Immature natural killer cell (primary cell): ENCODE measurements at places on chromosomes 5 and 9.

DNA sequence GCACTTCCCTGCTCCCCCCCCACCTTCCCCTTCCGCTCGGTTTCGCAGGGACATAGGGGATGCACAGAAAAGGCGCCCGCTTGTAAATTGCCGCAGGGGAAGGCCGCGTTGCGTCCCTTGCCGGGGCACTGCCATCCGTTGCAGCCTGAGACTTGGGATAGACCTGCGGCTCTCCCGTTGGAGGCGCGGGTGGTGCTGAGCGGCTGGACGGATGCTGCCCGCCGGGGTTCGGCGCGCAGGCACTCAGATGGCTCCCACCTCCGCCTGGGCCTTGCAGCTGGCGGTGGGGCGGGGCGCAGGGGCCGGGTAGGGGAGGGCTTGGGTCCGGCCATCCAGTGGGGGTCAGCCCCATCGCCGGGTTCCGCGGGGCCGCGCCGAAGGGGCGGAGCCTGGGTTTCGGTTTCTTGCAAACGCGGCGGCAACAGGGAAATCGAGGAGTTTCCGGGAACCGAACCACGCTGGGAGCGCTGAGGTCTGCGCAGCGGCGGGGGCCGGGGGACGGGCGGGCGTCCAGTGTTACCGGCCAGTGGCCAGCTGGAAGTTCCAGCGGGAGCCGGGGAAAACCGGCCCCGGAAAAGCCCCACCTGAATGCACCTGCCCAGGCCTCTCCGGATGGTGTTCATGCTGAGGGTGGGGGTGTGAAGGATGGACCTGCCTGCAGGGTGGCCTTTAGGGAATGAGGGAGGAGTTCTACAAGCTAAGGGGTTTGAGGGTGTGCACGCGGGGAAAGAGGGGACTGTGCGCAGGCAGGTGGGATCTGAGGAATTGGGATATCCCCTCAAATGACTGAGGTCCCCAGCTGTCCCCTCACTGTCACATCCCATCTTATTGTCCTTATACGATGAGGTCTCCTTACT is 6.3 kb upstream of the IRF1 start:
- peak; percentile 70 for DNase-seq
- H3K4me1 ChIP-seq = peaks cover 83% of the 10 kb centered on the region
- peak overlapping the region; percentile 96 for H3K4me3 ChIP-seq
- H3K36me3 ChIP-seq = no peaks in the 10 kb centered on the region
- H3K27ac ChIP-seq = peak overlapping the region; percentile 93

DNA sequence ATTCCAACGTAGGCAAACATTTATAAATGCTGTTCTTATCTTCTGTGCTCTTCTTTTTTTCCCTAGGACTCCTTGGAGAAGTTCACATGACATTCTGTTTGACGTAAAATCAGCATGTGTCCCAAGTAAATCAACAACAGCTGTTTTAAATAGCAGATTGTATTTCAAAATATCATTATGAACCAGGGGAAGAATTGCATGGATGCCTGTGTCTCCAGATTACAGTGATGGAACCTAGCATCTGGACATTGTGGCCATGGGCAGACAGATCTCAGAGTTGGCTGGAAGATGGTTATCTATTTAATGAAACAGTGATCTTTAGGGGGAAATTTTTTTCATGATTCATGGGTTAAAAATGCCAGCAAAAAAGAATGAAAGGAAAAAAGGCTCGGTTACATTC is 222.0 kb downstream of the MAN2A1 start:
- DNase-seq = no peak
- no peaks in the 10 kb centered on the region for H3K27me3 ChIP-seq
- no peak overlapping the region for H3K4me3 ChIP-seq
- H3K36me3 ChIP-seq = no peaks in the 10 kb centered on the region
- H3K27ac ChIP-seq = no peak overlapping the region
- H3K4me1 ChIP-seq = no peaks in the 10 kb centered on the region

DNA sequence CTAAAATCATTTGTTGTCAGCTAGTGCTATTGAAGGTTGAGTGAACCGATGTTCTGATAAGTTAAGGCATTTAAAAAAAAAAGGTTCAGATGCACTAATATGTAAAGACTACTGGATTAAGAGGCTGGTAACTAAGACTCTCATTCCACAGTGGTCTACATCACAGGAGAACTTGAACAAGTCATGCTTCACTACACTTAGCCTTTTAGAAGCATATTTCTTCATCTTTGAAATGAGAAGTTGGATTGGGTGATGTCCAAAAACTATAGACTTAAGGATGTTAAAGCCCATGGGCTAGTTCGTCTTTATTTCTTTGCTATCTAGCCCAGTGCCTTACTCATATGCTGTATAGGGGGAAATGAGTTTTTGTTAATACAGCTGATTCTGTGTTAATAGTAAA is 107.2 kb downstream of the NDUFS4 start:
- DNase-seq = no peak
- no peak overlapping the region for H3K27ac ChIP-seq
- H3K36me3 ChIP-seq = peaks cover 38% of the 10 kb centered on the region

- no peak for DNase-seq
- no peaks in the 10 kb centered on the region for H3K36me3 ChIP-seq
- H3K4me1 ChIP-seq = no peaks in the 10 kb centered on the region
Measured at GRCh38 chr5:168737066-168737465, 157.9 kb upstream of the PANK3 start.
